ENCODE measurements at places on chromosomes 1 and 21.
A peak's percentile ranks its signal among the peaks of the same experiment; 100 is the strongest.

DNA sequence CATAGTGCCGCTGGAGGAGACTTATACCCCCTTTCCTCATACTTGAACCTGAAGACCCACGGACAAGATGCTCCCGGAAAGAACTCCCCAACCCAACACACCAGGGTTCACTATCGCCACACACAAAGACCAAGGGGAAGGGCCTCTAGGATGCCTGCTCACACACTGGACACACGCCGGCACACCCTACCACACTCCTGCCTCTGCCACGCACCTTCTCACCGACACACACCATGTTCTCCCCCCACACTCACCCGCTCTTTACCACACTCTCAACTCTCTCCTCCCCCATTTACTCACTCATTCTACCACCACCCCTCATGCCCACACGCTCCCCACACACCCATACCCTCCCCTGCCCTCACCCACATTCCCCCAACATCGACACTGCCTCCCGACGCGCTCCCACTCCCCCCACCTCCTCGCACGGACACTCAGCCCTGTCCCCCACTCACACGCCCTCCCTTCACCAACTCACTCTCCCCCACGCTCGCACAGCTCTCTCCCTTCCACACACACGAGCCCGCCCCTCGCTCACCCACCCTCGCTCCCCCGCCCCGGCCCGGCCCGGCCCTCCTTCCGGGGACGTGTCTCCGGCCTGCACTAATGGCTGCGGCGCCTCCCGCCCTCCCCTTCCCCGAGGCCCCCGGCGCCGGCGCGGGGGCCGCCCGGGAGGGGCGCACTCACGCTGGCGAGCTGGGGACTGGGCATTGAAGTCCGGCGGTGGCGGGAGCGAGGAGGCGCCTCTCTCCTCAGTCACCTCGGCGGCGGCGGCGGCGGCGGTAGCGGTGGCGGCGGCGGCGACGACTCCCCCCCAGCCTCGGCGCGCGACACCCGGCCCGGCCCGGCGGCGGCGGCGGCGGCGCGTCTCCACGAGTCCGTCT, 626 bp downstream of the PTP4A2 start:
- DNase-seq = peak; percentile 26

DNA sequence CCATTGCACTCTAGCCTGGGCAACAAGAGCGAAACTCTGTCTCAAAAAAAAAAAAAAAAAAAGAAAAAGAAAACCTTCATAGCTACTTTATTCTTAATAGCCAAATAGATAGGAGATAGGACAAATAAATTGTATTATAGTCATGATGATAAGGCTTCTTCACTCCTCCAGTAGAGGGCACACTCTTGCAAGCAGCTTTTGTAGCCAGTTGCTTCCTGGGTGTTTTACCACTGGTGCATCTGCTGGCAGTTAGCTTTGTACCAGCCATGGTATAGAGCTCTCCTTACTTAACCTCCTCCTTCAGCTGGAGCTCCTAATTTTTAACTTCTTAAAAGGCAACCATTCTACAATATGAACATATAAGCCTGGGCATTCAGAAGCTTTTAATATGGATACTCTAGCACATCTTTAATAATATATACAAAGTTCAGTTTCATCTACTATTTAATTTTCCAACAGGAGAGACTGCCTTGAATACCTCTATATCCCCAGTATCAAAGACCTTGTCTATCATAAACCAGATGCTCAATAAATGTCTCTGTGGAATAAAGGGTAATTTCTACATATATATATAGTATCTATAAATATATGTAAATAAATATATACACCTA, 35.8 kb downstream of the EVI5 start:
- DNase-seq = peak; percentile 44

- DNase-seq = no peak
Measured at GRCh38 chr1:234842726-234843641, 233.0 kb upstream of the IRF2BP2 start.

- no peak for DNase-seq
Measured at GRCh38 chr21:44898851-44899767, 21.6 kb downstream of the ITGB2 start.

DNA sequence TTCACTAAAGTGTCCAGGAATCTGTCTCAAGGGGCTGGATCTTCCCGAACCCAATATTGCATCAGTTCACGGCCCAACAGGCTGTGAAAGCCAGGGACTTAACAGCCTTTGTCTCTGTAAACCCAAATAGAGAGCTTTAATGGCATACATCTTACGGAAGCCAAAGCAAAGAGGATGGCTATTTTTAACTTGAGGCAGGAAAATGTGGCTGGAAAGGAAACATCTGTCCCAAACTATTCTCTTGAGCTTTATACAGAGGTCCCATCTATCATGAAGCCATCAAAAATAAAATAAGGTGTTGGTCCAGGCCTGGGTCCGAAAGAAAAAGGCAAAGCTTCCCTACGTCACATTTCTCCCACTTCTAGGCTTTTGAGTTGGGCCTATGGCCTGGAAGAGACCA, 7.7 kb upstream of the CD34 start:
- no peak for DNase-seq

DNA sequence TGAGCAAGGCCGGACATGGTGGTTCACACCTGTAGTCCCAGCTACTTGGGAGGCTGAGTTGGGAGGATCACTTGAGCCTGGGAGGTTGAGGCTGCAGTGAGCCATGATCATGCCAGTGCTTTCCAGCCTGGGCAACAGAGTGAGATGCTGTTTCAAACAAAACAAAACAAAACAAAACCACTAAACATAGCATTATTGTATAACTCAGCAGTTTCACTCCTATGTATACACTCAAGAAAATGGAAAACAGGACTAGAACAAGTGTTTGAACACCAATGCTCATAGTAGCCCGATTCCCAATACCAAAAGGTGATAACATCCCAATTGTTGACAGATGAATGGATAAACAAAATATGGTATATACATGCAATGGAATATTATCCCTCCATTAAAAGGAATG, 1.3 kb upstream of the SPATA21 start:
- DNase-seq = no peak

DNA sequence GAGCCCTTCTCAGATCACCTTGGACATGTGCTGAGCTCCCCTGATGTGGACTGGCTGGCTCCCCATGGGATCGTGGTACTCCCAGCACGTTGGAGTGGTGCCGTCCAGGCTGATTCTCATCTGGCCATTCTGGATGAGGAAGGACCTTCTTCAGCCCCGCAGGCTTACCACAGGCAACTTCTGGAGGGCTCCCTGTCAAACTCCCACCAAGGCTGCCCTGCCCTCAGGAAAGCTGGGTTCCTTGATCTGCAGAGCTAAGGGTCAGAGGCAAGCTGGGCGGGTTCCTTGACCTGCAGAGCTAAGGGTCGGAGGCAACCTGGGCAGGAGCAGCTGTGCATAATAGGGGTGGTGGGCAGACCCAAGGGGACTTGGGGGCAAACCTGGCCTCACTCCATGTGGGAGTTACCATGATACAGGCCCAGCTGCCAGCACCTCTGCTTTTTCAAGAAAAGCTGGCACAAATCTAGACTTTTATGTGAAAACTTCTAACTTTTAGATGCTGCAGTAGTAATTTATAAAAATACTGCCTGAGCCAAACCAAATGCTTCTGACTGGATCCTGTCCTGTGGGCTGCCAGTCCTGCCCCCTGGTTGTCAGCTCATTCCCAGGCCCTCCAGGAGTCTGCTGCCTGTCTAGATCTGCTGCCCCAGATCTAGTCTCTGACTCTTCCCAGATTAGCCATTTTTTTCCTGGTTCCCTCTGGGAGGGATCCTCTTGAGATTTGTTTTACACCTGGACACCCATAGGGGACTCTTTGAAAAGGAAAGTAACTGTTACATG, 5.6 kb upstream of the THEM5 start:
- DNase-seq = no peak

DNA sequence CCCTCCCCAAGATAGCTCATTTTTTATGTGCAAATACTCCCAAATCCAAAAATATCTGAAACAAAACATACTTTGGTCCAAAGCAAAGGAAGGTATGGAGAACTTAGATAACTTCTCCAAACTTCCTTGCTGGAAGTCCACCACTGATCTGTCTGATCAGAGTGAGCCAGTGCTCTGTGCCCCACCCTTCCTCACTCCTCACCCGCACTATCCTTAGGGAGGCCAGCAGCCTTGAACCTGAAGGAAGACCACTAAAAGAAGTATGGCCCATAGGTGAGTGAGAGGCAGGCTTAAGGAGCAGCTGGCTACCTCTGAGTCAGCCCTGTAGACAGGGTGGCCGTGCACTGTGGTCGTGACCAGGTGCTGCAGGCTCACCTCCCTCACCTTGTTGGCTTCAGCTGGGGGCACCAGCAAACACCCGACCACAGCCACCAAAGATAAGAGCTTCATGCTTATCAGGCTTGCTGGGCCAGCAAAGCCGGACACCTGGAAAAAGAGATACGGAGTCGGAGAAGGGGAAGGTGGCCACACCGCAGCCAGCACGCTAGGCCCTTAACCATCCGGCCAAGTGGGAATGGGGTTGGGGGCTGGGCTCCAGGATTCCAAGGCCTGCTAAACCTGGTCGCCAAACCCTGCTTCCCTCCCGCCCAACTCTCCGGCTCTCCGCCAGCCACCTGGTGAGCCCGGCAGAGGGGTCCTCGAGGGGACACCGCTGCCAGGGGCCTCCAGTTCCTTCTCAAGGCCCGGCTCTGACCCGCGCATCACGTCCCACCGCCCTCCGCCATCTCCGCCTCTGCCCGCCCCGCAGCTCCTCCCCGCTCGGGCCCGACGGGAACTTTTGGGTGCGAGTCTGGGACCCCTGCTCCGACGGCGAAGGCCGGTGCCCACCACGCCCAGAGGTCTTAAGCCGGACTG, 543 bp downstream of the TMEM9 start:
- DNase-seq = peak; percentile 14

DNA sequence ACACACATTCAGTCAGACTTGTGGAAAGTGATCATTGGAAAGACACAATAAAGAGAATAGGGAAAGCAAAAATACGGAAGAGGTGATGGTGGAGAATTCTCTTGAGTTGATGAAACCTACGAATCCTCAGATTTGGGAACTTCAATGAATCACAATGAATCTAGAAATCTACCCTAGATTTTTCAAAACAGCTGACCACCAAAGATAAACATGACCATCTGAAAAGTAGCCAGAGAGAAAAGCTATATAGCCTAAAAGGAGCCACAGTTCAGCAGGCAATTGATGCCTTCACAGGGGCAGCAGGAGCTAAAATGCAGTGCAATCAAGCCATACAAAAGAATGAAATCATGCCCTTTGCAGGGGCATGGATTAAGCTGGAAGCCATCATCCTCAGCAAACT, 170.6 kb upstream of the RUNX1 start:
- no peak for DNase-seq

DNA sequence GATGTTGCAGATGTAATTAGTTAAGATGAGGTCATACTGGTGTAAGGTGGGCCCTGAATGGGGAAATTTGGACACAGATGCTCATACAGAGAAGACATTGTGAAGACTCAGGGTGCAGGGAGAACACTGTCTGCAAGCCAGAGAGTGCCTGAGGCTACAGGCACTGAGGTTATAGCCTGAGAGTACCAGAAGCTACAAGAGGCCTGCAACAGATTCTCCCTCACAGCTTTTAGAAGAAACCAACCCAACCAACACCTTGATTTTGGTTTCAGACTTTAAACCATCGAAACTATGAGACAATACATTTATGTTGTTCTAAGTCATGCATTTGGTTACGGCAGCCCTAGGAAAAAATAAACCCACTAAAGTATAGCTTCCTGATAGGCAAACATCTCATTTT, 321.7 kb upstream of the USP25 start:
- DNase-seq = no peak

DNA sequence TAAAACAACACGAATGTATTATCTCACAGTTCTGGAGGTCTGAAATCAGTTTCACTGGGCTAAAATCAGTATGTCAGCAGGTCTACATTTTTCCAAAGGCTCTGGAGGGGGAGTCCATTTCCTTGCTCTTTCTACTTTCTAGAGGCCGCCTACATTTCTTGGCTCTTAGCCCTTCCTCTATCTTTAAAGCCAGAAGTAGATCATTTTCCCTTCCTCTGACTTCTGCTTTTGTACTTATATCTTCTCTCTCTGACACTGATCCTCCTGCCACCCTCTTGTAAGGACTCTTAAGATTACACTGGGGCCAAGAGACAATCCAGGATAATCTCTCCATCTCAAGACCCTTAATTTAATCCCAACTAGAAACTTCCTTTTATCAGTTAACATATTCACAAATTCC, 41.4 kb downstream of the MSH4 start:
- no peak for DNase-seq

DNA sequence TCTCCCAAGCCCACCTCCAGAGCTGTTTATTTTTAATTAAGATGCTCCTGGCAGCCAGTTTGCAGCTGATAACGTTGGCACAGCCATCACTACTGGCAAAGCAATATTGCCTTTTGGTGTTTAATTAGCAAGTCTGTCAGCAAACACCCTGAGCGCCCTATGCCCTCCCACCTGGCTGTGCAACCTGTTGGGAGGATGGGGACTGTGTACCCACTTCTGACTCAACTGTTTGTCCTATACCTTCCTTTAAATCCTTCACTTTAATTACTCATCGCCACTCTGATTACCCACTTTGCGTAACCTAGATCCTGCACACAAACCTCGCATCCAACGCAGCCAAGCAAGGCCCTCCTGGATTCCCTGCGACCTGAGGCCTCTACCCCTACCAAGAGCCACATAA, 67.1 kb downstream of the BCAR3 start:
- no peak for DNase-seq

GRCh38 chr1:4379451-4380175, 274.8 kb upstream of the AJAP1 start:
- DNase-seq = peak; percentile 30

DNA sequence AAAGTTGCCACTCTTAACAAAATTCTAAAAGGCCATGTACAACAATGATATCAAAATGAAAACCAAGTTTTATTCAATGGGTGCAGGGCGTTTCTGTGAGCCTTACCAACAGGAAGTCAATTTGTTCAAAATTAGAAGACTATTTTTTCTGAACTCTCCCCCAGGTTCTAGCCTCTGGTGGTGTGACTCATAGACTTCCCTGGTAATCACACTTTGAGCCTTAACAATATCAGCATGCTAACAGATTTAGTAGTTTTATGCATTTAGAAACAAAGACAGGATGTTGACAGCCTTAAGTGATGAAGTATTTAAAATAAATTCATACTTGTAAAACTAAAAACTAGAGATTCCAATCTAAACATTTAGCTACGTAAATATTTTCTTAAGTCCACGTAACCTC, 88.4 kb downstream of the LRRC8C start:
- DNase-seq = peak; percentile 16

DNA sequence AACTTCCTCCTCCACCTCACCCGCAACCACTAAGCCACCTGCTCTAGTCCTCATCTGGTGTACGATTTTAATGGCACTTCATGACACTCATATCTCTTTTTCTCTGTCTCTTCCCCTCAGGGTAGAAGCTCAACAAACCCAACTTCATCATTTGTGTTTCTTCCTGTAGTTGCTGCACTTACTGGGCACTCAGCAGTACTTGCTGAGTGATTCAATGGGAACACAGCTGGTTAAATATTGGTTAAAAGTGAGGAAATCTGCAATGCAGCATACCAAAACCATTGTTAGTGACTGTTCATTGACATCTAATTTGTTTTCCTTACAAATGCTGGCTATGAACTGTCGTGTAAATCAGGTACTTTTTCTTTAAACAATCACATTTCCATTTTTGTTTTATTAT, 541.1 kb upstream of the PRMT6 start:
- DNase-seq = no peak
